ENCODE measurements at places on chromosomes 16 and 17.

DNA sequence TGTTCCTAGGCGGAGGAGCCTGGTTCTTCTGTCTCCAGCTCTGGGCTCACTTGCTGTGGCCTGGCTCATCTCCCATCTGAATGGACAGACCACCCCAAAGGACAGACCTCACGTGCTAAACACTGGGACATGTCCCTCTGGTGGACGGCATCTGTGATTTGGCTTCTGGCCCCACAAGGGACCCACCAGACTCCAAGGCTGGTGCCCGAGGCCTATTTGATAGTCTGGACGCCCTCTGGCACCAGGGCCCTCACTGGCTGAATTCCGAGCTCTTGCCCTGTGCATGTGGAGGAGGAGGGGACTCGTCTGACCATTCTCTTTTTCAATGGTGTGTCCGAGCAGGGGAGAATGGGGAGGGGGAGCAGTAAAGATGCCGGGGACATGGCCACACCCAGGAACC, 62.8 kb upstream of the LGALS9 start:
- DNase-seq: no peak

DNA sequence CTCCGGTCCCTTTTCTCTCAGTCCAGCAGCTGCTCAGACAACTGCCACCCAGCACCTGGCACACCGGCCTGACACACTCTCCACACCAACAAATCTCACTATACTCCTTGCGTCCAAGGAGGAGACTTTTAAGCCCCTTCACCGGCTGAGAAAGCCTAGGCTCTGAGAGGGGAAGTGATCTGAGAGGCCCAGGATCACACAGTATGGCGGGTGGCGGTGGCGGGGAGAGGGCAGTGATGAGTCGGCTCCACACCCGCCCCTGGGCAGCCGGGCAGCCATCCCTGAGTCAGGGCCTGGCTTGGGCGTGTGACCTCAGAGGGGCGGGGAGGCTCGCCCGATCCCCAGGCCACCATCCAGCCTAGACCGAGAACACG, 569 bp downstream of the FLII start:
- DNase-seq: peak; percentile 50

DNA sequence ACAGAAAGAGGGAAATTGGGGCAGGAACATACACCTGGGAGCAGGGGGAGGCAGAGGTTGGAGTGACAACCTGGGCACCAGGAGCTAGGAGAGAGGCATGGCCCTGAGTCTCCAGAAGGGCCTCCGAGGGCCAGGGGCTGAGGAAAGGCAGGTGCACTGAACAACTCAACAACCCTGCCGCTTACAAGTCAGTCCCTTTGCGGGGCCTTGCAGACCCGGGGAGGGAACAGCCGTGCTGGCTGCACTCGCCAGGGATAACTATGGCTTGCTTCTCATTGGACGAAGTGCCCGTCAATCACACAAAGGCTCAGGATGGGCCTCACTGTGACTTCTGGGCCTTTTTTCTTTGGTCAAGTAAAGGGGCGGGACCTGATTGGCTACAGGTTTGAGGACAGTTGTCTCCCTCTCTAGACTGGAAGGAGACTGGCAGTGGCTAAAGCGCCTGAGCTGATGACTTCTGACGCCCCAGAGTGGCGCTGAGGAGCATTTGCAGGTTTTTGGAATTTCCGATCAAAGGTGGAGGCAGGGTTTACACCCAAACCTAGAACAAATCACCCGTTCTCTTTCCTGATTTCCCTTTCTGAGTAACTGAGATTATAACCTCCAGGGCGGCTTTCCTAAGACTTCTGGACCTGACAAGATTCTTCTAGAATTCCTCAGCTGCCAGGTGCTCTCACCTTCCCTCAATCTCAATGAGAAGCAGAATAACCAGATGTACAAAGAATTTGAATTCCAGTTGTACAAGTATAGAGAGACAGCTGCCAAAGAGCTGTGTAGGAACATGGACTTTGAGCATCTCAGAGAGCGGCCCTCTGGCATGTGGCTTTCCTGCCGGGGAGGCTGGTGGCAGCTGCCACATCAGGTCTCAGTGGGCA, 27.6 kb upstream of the ST6GALNAC2 start:
- no peak for DNase-seq

DNA sequence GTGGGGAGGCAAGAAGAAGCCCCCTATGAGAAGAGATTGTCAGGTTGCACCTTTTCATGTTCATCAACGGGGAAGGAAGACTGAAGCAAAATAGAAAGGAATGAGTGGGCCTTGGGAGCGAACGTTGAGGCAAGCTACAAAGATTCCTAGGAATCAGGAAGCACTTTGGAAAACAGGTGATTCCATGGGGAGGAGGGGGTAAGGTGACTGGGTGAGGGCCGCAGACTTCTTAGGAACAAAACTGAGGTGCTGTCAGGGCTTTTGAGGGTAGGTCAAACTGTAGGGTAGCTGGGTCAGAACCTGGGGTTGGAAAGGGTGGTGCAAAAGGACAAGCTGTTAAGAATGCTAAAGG, 528 bp downstream of the ITFG1 start:
- DNase-seq: no peak

GRCh38 chr17:50514388-50514787, 6.1 kb downstream of the MYCBPAP start:
- no peak for DNase-seq

GRCh38 chr16:51523400-51523799, 372.3 kb upstream of the SALL1 start:
- no peak for DNase-seq

DNA sequence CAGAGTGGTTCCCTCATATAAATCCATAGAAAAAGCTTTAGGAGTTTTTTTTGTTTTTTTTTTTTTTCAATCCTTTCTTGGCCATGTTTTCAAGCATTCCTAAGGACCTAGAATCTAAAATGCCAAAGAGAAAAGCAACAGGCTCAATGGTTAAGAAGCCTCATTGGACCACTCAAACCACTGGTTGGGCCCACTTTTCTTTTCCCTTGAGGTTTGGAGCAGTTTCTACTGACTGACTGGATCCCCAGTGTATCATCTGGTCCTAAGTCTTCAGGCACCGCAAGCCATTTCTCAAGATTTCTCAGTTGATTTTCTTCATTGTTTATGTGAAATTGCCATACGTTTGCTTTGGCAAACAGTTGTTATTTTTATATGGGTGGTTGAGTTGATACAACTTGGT, 14.4 kb downstream of the METTL9 start:
- no peak for DNase-seq

- DNase-seq: no peak
Measured at GRCh38 chr17:78840530-78840779, 159 bp downstream of the USP36 start.

- no peak for DNase-seq
Measured at GRCh38 chr16:50774960-50775359, 33.1 kb downstream of the CYLD start.

GRCh38 chr17:49616601-49617131, 41.0 kb downstream of the NXPH3 start:
- DNase-seq: no peak

GRCh38 chr17:70552982-70553334, 383.6 kb downstream of the KCNJ2 start:
- no peak for DNase-seq

- DNase-seq: no peak
Measured at GRCh38 chr16:84786605-84787262, 33.1 kb upstream of the CRISPLD2 start.

DNA sequence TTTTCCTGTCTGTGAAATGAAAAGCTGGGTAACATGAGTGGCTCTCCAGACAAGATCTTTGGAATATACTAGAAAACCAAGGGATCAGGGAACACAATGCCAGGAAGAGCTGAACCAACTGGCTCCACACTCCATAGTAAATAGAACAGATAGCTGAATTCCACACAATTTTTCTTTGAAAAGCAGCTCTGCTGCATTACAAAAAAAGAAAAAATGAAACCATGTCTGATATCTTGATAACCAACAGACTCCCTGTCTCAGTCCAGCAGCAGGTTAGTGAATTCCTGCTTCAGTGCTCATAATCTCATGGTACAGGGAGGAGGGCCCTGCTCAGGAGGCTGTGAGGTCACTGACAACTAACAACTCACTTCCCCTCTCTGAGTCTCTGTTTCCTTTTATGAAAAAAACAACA, 97.1 kb downstream of the CDH11 start:
- no peak for DNase-seq

DNA sequence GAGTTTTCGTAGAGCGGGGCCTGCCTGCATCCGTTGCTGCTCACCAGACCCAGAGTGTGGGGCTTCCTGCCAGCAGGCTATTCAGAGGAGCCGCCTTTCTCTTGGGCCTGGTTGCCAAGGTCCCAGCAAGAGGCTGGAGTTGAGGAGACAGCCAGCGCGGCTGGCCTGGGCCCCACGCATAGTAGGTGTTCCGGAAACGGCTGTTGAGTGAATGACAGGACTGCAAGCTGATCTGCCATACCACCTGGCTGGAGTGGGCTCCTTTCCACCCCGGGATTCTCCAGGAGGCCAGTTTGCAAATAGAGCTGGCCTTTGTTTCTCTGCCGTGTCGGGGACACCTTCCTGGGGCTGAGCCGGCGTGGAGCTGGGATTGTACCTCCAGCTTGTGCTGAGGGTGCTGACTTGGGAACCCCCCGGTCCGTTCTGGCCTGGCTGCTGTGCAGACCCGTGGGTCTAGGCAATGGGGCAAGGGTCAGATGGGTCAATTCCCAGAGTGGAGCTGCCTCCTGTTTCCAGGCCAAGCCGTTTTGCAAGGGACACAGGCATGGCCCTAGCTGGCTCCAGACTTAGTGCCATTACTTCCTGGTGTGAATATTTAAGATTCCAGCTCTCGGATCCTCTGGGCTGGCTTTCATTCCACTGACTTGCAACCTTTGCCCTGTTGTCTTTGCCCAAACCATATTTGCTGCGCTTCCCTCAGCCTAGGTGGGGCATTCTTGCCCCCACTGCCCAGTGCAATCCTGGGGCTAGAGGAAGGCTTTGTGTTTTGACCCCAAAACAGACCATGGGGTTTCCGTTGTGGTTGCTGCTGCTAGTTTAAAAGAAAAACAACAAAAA, 68.8 kb downstream of the CMIP start:
- DNase-seq: no peak

GRCh38 chr16:72827866-72828265, 220.1 kb downstream of the ZFHX3 start:
- no peak for DNase-seq

- no peak for DNase-seq
Measured at GRCh38 chr16:8900343-8900742, 18.2 kb downstream of the LITAFD start.

DNA sequence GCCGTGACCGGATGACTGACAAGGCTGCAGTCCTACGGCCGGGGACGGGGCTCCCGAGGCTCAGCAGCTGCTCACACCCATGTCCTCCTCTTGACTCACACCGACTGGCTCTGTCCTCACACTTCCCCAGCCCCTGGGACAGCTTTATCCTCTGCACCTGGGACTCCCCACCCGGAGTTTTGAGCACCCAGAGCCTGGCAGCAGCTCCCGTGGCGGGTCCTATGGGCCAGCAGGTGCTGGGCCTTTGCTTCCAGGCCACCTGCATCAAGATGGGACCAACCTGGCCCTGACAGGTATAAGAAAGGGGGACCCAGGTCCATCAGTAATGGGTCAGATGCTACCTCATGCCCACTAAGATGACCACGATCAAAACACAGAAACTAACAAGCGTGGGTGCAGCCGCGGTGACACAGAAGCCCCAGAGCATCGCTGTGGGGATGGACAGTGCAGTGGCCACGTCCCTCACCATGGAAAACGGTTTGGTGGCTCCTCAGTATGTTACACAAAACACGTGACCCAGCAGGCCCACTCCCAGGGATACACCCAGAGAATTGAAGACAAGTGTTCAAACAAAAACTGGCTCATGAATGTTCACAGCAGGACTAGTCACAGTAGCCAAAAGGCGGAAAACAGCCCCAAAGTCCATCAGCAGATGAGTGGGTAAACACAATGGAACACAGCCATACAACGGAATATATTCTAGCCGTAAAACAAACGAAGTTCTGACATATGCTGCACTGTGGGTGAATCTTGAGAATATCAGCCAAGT, 3.3 kb upstream of the NOTUM start:
- DNase-seq: no peak

GRCh38 chr17:20967776-20968175, 75.0 kb downstream of the USP22 start:
- DNase-seq: no peak

DNA sequence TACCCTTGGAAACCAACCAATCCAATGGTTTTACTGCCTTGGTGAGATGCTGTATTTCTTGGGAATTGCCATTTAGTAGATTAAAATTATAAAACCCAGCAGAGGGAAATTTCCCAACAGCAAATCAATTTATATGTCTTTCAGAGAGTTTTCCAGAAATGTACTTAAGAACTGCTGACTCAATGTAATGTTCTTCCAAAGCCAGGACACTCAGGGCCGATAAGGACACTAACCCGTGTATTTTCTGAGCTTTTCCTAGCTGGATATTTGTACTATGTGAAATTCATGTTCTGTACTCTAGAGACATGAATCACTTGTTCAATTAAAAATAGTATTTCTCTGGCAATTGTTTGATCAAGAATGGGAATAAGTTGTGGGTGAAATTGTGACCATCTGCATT, 121.4 kb downstream of the KCNJ2 start:
- DNase-seq: no peak

Measured in stimulated activated CD4-positive, alpha-beta T cell treated with anti-CD3 and anti-CD28 coated beads, Interleukin-4, amount 100 ng/mL, for 48 hours (primary cell).